ENCODE measurements at places on chromosomes 2 and 18. TPM values are rescaled to one million over a fixed set of nuclear protein-coding genes. Genes with fewer than 3 reads are reported as not detected.

The ADD2 gene
- 3.7 TPM for total RNA-seq

DNA sequence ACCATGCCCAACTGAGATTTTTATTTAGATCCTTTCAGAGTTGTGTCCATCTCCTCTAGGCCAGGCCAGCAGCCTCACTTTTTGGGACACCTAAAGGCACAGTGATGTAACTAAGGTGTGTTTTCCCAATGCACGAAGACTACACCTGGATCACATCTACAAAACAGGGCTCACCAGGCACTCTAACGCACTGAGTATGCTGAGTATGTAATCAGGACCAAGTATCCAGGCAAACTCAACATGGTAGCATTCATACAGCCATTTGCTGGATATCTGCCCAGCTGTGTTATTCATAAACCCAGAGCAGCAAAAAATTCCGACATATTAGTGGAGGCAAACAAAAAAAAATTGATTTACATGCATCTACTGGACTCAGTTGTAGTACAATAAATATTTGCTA lies 33.8 kb downstream of the LPIN2 start:
- no peak overlapping the region for H3K4me3 ChIP-seq
- no peak overlapping the region for H3K27ac ChIP-seq
- H3K27me3 ChIP-seq = no peaks in the 10 kb centered on the region
- peaks cover 62% of the 10 kb centered on the region for H3K4me1 ChIP-seq

The RAD51AP2 gene
- 0.19 TPM for total RNA-seq

DNA sequence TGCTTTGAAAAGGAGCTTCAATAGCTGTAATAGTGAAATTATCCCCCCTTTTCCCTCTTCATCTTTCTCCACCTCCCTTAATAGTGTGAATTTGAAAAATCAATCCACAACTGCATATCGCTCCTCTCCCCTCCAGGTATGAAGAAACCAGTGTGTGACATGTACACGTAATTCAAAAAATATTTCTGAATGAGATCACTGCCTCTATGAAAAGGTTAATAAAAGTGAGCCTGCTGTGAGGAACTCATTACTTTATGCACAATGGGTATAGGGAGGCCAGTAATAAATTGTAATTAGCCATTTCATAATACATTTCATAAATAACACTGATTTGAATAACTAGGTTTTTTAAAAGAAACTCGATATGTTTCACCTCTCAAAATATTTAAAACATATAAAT lies 209.0 kb upstream of the KYNU start:
- H3K4me1 ChIP-seq = no peaks in the 10 kb centered on the region
- no peak for DNase-seq
- H3K4me3 ChIP-seq = no peak overlapping the region

The ZNF385B gene
- total RNA-seq = 4.9 TPM

The DAW1 gene
- 0.44 TPM for total RNA-seq

DNA sequence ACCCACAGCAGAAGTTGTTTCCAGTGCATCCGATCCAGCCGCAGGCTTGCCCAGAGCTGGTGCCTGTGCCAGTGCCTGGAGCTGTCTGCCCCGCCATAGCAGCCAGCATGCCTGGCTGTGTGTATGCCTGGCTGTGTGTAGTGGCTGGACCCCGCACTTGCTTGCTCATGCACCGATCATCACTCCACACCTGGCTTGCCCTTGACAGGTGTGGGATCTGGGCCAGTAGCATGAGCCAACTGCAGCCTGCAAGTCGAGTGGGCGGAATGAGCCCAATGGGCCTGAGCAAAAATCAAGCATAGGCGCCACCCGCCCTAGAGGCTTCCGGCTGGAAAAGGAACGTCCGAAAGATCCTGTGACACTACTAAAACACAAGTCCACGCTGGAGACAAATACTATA lies 74.5 kb downstream of the EPB41L3 start:
- H3K27ac ChIP-seq = no peak overlapping the region
- DNase-seq = no peak
- no peaks in the 10 kb centered on the region for H3K27me3 ChIP-seq
- no peak overlapping the region for H3K4me3 ChIP-seq
- no peaks in the 10 kb centered on the region for H3K36me3 ChIP-seq

- no peak for DNase-seq
- no peaks in the 10 kb centered on the region for H3K27me3 ChIP-seq
- H3K4me3 ChIP-seq = no peak overlapping the region
- H3K27ac ChIP-seq = no peak overlapping the region
These were observed 18.8 kb downstream of the ENOSF1 start for GRCh38 chr18:693466-694187.

The C2orf78 gene
- total RNA-seq = not detected

- no peak for DNase-seq
- peaks cover 95% of the 10 kb centered on the region for H3K27me3 ChIP-seq
- no peak overlapping the region for H3K4me3 ChIP-seq
- H3K36me3 ChIP-seq = no peaks in the 10 kb centered on the region
These were observed 6.2 kb upstream of the POU3F3 start for GRCh38 chr2:104847586-104848160.

DNA sequence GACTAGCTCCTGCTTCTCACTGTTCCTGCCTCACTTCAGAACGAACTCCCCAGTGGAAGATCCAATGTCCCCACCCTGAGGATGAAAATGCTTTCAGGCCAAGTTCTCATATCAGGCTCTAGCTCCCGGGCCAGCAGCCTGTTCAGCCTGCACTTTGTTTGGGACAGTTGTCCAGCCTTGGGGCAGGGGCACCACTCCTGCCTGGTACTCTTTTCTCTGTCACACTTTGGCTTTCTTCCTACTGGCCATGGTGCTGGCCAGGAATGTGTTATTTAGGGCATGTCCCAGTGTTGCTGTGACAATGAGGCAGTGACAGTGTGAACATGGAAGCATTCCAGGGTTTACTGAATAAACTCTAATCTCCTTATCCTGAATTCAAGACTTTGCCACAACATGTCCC lies 154.1 kb downstream of the GALNT14 start:
- H3K27me3 ChIP-seq = no peaks in the 10 kb centered on the region
- no peak overlapping the region for H3K27ac ChIP-seq
- DNase-seq = peak; percentile 51
- no peaks in the 10 kb centered on the region for H3K36me3 ChIP-seq
- peaks cover 10% of the 10 kb centered on the region for H3K4me1 ChIP-seq
- H3K4me3 ChIP-seq = no peak overlapping the region

GRCh38 chr18:59951591-59951990 lies 51.8 kb downstream of the PMAIP1 start:
- no peaks in the 10 kb centered on the region for H3K27me3 ChIP-seq
- H3K27ac ChIP-seq = no peak overlapping the region
- no peaks in the 10 kb centered on the region for H3K4me1 ChIP-seq
- DNase-seq = no peak
- no peak overlapping the region for H3K4me3 ChIP-seq

DNA sequence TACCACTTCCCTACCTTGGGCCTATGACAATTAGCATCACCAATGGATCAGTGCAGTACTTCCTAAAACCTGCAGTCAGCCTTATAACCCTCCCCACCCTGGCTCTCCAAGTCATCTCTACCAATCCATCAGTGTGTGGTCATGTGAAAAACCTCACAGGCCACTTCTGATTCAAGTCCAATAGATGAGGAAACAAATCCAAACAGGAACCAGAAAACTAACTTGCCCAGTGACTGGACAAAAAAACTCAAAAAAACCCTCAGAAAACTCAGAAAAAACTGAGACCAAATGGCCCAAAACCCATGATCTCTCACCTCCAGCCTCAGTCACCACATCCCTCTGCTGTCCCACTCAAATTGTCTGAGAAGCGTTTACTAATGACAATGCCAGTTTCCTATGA lies 43.3 kb downstream of the TGFA start:
- no peak for DNase-seq
- no peaks in the 10 kb centered on the region for H3K4me1 ChIP-seq
- H3K27me3 ChIP-seq = no peaks in the 10 kb centered on the region
- H3K27ac ChIP-seq = no peak overlapping the region
- H3K36me3 ChIP-seq = no peaks in the 10 kb centered on the region

The ANKRD53 gene
- 0.30 TPM for total RNA-seq

The ITGA4 gene
- 1.3 TPM for total RNA-seq

DNA sequence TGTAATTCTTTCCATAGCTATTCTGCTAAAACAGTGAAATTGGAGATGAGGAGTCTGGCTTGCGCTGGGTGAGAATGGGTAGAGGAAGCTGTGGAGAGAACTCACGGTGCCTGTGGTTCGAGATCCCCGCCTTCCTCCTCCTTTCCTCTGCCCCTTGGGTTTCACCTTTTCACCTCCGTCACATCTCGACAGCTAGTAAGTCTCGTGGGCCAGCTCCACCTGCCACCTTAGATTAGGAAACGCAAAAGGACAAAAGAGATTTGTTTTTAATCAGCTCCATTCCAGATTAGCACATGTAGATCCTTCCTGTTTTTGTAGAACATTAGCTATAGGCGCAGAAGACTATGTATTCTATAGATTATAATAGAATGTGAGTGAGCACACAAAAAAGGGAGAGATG lies 20.6 kb downstream of the TRIB2 start:
- no peak for DNase-seq
- H3K27ac ChIP-seq = peak overlapping the region; percentile 81
- no peaks in the 10 kb centered on the region for H3K27me3 ChIP-seq
- no peak overlapping the region for H3K4me3 ChIP-seq

The ASNSD1 gene
- 26.3 TPM for total RNA-seq

The ACTG2 gene
- 10.5 TPM for total RNA-seq
